CD4-positive, alpha-beta T cell treated with Interleukin-17A for 4 hours (primary cell): ENCODE measurements at places on chromosomes 3 and 15.

GRCh38 chr3:127493924-127494646 lies 96.4 kb downstream of the TPRA1 start:
- DNase-seq, result no peak

DNA sequence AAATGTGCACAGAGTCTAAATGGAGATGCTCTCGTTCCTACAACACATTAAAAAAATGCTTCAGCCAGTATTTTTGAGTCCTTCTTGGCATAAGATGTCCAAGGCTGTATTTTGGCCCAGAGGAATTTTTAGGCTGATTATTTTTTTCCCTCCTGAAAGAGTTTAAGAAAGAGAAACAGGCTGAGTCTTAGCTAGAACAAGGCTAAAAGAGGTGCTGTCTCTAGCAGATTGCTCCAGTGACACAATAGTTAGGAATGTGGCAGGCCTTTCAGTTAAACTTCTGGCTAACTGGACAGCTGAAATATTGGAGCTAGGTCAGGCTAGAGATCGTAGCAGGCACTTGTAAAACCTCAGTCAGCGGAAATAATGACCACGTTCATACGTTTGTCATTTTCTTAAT lies 271.4 kb upstream of the RARB start:
- DNase-seq, result no peak

- DNase-seq, result peak; percentile 33
Measured at GRCh38 chr3:113948015-113948917, 453 bp downstream of the ZDHHC23 start.

DNA sequence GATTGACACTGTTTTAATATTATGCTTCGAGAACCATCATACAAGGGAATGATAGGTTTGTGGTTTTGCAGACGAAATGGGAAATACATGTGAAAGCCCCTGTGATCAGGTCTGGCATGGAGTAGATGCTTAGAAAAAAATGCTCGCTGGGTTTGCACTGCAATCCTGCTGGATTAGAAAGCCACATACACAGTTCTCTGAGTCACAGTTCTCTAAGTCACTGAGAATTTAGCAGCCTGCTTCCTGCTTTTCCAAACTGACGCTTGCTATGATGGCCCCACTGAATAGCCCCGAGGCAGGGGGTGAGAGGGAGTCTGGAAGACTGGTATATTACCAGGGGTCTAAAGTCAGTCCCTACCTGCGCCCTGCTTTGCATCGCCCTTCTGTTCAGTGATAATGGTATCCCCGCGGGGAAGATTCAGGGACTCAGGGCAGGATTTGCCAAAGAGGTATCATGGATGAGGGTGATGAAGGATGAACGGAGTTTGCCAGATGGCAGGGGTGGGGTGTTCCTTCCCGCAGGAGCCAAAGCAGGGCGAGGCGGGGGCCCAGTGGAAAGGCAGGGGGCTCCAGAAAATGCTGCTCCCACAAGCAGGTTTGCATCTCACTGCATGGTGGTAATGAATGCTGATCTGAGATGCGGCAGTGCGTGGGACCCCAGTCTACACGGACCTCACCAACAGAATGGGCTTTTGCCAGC lies 82.3 kb downstream of the IQSEC1 start:
- no peak for DNase-seq

GRCh38 chr3:13687517-13687943 lies 138.6 kb downstream of the FBLN2 start:
- DNase-seq, result no peak

- DNase-seq, result no peak
Measured at GRCh38 chr15:52098323-52098722, 14.3 kb downstream of the BCL2L10 start.

DNA sequence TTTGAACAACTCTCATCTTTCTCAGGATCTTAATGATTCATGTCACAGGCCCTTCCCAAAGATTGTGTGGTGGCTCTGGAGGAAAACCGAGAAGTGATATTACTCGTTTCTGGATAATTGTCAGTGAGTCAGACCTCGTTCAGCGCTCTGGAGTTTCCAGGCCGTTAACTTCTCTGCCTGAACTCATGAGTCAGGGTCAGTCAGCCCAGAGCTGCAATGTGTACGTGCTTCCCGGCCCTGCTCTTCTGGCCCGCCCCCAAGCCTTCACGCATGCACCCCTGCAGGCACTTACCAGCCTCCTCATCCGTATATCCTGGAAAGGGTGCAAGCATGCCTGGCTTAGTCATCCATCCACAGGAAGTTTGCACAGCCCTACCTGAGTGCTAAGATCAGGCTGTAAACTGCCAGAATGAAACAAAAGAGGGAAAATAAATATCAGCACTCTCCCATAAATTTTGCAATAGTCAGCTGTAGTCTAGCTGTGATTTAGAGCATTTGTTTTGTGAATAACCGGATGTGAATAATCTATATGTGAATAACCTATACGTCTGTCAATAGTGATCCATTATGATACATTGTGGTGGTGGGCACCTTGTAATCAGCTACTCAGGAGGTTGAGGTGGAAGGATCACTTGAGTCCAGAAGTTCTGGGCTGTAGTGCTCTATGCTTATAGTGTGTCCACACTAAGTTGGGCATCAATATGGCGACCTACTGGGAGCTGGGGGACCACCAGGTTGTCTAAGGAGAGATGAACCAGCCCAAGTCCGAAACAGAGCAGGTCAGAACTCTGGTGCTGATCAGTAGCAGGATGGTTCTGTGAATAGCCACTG lies 35.3 kb upstream of the SEMA4B start:
- DNase-seq, result no peak

- no peak for DNase-seq
Measured at GRCh38 chr3:49799761-49800160, at the start of gene CDHR4. TSS of gene CDHR4 (minus strand) at chr3:49799873. CDS start at chr3:49799812, 61 bp downstream.

GRCh38 chr3:19334120-19334519 lies 185.8 kb downstream of the KCNH8 start:
- no peak for DNase-seq

- peak; percentile 6 for DNase-seq
Measured at GRCh38 chr15:59838900-59839299, 149.8 kb upstream of the BNIP2 start.

- no peak for DNase-seq
Measured at GRCh38 chr3:147661916-147662315, 252.8 kb downstream of the ZIC1 start.

DNA sequence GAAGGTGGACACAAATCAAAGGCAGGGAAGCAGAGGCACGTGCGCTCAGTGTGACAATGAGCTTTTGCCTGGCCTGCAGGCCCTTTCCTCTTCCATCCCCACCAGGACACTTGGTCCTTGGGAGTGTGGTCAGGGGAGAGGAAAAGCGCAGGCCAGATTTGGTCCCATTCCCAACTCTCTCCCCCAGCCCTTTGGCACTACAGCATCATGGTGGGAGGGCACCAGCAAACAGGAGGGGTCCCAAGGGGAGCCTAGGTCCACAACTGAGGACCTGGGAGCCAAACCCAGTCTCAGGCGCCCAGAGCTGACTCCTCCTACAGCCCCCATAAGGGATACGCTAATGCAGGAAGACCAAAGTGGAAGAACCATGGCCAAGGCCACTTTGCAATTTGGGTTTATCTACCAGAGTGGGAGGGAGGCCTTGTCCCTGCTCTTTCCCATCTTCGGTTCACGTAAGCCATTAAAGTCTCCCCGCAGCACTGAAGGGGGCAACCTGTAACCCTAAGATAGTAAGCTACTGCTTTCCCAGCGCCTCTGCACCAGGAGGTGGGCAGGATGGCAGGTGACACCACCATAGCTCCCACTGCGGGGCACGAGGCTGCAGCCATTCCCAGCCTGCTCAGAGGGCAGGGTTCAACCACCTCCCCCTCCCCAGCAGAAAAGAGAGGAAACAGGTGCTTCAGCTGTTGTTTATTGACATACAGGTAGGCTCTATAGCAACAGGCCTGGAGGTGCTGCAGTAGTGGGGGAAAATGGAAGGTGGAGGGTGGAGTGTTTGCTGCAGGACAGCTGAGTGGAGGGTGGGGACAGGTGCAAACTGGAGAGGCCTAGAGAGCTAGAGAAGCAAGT lies 993 bp upstream of the GRAMD2A start:
- no peak for DNase-seq

GRCh38 chr3:171704002-171704401 lies 106.3 kb downstream of the PLD1 start:
- peak; percentile 12 for DNase-seq

DNA sequence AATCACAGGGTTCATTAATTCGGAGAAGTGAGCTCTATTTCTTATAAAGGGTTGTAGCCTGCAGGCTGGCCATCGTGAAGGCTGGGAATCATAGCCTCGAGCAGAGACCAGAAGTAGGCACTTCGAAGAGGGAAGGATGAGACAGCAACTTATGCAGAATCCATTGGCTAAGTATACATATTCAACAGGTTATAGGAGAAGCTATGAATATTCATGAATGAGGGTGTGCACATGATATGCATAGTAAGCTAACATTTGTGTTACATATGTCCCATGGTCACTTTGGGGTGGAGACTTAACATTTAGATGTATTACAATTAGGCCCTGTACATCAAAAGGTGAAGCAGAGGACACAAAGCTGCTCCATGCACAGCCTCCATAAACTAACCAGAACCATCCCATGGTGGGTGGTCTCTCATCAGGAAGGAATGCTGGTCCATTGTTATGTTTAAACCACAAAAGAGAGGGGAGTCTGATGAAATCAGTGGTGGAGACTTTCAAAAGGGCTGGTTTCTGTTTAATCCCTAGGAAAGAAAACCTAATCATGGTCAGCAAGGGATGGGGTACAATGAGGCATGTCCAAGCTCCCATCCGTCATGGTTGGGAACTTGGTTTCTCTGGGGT lies 80.8 kb upstream of the FHIT start:
- no peak for DNase-seq
